ENCODE measurements at places on chromosomes 3 and 15.
A peak's percentile ranks its signal among the peaks of the same experiment; 100 is the strongest.

DNA sequence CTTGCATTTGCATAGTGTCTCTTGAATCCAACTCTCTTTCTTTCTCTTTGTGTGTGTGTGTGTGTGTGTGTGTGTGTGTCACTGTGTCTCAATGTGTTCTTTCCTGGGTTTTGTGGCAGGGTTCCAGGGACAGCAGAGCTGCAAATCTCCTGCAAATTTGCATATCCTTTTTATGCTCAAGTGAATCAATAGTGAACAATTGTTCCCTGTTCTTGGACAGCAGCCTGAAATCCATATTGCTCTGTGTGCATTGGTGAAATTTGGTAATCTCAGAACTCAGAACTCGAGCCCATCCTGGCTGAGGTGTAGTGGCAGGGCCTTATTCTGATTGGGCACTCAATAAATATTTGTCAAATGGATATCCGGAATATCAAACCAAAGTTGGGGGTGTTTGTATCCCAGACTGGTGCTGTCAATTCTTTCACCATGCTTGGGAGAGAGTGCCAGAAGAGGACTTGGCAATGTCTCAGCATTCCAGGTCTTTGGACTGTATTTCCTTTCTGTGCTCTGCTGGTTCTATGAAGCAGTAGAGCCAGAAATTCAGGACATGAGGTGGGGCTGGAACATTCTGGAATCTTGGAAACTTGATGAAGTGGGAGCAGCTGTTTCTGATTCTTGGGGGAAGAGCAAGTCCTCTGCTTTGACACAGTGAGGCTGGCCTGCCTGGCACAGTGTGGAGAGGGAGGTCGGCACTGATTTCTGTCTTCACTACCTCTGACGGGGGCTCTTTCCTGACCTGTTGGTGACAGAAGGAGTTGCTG is 380.6 kb upstream of the C2CD4B start:
- DNase-seq, result peak; percentile 90

- peak; percentile 44 for DNase-seq
These were observed 61.9 kb downstream of the BTLA start for GRCh38 chr3:112437146-112438022.

DNA sequence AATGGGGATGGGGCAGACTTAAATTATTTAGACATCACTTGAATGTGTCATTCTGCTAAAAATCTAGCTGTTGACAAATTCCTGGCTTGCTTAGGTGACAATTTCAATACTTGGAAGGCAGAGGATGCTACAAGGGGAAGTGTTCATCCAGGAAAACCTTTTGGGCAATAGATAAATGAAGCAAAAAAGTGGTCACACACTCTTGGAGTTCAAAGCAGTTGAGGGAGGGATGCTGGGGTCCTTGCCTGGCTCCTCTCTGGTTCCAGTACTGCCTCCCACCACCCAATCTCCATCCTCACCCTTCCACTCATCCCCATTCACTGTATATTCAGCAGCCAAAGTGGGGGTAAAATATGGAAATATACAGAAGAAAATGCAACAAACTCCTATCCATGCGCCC is 52.6 kb upstream of the FRMD4B start:
- DNase-seq, result no peak

GRCh38 chr15:31472636-31473384 is 146.2 kb downstream of the KLF13 start:
- DNase-seq, result peak; percentile 60

GRCh38 chr3:187773233-187774184 is 28.2 kb upstream of the BCL6 start:
- no peak for DNase-seq

DNA sequence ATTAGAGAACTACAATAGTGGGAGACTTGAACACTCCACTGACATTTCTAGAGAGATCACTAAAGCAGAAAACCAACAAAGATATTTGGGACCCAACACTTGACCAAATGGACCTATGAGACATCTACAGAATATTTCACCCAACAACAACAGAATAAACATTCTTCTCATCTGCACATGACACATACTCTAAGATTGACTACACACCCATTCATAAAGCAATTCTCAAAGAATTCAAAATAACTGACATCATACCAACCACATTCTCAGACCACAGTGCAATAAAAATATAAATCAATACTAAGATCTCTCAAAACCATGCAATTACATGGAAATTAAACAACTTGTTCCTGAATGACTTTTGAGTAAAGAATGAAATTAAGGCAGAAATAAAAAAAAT is 473.7 kb downstream of the LPP start:
- peak; percentile 96 for DNase-seq

DNA sequence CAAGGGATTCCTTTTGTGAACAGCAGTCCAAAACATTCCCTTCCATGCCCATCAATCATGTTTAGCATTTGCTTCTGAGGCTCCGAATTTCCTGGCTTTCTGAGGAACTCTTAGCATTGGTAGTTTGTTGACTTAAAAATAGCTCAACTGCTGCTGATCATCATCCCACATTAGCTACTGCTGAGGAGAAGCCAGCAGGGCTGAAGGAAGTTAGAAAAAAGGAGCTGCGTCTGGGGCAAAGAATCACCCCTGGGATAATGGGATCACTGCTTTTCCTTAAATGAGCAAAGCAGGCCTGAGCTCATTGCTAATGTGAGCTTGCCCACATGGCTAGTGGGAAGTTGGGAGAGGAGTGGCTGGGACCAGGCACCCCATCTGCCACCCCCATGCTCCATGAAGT is 39.8 kb downstream of the CYP19A1 start:
- DNase-seq, result no peak

DNA sequence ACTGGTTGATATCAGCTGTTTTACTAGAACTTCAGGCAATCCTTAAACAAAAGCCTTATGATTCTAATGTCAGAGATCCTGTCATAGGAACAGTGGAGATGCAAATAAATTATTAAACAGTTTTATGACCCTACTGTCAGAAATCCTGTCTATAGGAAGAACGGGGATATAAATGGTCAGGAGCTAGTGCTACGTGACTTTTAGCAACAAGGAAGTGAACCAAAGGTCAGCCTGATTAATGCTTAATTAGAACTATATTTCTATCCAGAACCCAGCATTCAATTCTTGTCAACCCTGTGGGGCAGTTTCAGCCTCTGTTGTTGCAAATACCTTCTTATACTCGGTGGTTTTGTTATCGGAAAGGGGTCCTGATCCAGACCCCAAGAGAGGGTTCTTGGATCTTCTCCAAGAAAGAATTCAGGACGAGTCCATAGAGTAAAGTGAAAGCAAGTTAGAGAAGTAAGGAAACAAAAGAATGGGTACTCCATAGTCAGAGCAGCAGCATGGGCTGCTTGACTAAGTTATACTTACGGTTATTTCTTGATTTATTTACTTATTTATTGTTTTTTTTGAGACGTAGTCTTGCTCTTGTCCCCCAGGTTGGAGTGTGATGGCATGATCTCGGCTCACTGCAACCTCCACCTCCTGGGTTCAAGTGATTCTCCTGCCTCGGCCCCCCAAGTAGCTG is 59.9 kb upstream of the RNU6-1 start:
- DNase-seq, result no peak

DNA sequence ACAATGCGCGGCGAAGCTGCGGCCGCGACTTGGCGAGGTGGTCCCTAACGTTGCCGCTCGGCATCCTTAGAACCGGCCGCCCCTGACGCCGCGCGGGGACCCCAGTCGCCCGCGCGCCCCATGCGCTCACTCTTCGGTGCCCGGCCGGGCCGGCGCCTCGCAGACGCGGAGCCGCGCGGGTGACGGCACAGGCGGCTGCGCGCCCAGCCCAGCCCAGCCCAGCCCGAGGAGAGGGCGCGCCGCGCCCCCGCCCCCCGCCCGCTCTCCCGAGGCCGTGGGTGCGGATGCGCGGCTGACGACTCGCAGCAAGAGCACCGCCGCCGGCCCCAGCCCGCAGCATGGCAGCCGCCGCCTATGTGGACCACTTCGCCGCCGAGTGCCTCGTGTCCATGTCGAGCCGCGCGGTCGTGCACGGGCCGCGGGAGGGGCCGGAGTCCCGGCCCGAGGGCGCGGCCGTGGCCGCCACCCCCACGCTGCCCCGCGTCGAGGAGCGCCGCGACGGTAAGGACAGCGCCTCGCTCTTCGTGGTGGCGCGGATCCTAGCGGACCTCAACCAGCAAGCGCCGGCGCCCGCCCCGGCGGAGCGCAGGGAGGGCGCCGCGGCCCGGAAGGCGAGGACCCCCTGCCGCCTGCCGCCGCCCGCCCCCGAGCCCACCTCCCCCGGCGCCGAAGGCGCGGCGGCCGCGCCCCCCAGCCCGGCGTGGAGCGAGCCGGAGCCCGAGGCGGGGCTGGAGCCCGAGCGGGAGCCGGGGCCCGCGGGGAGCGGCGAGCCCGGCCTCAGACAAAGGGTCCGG is 437 bp downstream of the KLF13 start:
- peak; percentile 63 for DNase-seq

DNA sequence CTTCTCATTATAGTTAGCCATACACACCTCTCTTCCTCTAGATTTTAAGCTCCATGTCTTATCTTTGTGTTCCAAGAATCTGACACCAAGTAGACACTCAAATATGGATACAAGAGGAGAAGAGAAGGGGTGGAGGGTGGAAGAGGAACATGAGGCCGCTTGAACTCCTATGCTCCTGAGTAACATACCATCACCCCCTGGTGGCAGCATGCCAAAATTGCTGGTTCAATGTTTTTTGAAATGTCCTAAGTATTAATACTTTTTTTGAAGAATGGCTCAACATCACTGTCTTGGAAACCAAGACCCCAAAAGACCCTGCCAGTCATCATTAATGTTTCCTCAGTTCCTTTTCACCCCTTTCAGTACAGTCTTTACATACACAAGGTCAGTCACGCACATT is 71.8 kb upstream of the HACD2 start:
- no peak for DNase-seq

DNA sequence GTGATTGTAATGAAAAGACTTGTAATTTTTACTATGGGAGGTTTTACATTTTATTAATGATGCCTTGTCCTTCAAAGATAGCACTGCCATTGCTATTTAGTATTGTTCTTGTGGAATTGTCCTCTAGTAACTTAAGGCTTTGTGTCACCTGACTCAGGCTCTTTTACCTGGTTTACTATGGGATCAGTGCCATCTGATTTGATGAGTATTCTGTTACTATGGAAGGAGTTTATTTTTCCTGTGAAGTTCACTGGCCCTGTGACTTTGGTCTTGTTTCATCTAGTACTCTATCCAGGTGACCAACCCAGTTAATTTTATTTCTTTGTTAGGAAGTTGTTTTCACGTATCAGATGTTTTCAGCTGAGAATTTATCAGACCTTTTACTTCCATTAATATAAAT is 9.0 kb downstream of the MORF4L1 start:
- DNase-seq, result no peak

DNA sequence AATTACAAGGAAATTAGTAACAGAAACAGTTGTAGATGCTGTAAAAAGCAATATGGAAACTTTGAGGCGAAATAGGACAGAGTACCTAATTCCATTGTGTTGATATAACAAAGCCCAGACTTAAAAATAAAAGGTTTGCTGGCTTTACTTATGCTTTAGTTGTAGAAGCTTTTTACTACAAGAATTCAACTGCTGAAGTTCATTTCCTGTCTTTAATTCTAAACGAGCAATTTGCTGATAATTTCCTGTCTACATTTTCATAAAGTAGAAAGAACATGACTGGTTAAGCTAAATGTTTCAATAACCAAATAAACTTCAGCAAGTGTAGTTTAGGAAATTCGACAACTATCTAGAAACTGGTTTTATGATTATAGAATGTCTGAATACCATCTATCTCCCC is 423.8 kb downstream of the MECOM start:
- DNase-seq, result no peak

DNA sequence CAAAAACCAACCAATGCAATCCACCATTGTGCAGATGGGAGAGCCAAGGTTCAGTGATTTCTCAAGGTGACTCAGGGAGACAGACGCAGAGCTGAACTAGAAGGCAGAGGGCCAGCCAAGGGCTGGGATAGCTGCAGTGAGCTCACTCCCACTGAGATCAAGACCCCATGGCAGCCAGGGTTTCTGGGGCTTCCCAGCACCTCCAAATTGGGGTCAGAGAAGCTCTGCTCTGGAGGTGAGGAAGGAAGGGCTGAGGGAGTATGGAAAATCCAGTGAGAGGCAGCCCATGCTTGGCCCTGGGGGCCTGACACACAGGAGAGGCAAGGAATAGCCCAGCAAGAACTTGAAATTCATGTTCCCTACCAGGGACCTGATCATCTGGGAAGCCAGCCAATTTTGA is 61.0 kb downstream of the ISG20 start:
- DNase-seq, result no peak

DNA sequence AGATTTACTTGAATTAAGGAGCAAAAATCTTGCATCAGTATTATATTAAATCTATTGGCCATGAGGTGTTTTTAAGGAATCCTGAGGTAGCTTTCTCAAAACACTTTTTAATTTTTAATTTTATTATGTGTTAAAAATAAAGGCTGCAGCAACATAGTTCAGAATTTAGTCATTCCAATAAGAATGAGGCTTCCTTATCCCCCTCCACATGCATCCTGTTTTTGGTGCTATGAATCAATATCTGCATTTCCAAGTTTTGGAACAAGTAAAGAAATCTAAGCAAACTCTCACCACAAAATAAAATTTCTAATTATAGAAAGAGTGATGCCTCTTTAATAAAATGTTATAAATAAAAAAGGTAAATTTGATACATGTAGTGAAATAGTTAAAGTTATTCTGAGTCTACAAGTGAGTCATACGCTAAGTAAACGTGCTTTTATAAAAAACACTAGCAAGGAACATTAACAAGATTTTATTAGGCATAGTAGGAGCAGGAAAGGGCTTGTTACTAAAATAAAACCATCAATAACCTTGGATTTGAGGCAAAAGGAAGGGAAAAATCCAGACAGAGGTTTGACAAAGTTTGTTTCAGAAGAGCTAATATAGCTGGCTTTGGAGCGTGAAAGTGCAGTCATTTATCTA is 1218.0 kb downstream of the NSUN3 start:
- no peak for DNase-seq

GRCh38 chr3:37580237-37580636 is 281.4 kb upstream of the CTDSPL start:
- DNase-seq, result no peak

GRCh38 chr3:99929745-99930139 is 112.1 kb downstream of the CMSS1 start:
- peak; percentile 71 for DNase-seq

DNA sequence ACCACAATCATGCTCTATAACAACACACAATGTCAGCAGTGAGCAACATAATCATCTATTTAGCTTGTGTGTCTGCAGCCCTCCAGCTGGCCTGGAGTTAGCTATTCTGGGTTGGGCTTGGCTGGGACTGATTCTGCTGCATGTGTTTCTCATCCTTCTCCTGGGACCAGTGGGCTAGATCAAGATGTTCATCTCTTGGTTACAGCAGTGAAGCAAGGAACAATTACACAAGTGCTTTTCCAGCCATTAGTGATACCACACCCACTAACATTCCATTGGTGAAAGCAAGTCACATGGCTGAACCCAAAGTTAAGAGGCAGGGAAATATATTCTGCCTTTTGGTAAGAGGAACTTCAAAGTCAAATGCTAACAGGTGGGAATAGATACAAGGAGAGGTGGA is 14.6 kb downstream of the NUDT16 start:
- peak; percentile 85 for DNase-seq

DNA sequence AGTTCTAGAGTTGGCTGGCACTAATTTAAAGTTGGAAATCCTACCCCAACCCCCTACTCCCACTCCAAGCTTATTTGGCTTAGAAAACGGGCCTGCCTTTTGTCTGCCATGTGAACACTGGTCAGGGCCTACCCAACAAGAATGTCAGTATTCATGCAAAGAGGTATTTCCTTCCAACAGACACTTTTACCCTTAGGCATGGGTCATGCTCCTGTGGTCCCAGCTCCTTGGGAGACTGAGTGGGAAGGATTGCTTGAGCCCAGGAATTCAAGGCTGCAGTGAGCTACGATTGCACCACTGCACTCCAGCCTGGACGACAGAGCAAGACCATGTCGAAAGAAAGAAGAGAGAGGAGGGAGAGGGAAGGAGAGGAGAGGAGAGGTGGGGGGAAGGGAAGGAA is 137.5 kb upstream of the LRTM1 start:
- peak; percentile 18 for DNase-seq
